Stimulated activated CD4-positive, alpha-beta T cell treated with anti-CD3 and anti-CD28 coated beads, TNF-alpha, amount 100 ng/mL, for 1 hour (primary cell): ENCODE measurements at places on chromosomes 11 and 22.

DNA sequence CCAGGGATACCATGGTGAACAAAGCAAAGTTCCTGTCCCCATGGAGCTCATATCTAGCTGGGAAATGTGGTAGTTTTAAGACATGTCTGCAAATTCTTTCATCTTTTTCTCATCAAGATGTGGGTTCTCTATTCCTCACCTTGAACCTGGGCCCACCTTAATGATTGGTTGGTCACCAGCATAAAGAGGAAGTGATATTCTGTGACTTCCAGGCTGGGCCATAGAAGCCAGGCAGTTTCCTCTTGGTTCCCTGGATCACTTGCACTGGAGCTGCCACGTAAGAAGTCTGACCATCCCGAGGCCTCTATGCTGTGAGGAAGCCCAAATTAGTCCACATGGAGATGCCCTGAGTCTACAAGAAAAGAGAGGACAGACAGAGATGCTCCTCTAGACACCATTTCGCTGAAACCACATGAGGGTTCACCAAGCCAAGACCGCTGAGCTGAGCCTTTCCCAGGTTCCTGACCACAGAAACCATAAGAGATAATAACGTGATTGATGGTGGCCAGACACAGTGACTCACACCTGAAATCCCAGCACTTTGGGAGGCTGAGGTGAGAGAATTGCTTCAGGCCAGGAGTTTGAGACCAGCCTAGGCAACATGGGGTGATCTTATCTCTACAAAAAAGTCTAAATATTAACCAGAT lies 119.5 kb upstream of the ISX start:
- DNase-seq = no peak

- no peak for DNase-seq
These were observed 127.4 kb upstream of the ANO5 start for GRCh38 chr11:22065472-22065871.

DNA sequence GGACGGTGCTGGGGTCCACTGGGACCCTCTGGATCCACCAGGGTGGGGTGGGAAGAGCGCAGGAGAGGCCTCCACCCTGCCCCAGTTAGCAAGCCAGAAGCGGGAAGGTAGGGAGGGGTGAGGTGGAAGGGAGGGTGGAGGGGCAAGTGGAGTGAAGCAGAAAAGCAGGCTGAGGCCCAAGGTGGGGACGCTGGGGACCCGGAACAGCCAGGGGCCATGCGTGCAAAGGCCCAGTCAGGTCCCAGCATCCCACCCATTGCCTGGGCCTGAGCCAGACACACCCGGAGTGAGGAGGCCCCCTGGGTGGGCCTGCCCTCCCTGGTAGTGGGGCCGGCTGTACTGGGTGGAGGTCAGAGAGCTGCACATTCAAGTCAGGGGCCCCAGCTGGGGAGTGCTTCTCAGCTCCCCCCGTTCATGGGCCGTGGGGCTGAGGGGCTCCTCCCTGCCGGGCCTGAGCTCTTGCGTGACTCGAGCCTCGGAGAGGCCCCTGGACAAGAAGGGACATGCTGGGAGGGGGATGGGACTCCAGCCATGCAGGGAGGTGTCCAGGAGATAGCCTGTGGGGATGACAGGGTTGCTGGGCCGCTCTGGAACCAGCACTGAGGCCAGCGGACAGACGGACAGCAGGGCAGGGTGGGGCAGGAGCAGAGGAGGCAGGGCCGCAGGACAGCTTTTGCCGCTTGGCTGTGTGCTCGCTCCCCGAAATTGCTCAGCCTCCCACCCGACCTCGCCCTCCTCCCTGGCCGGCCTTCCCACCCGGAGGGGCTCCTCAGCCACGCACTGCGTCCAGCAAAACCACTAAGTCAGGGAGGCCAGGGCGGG lies 7.7 kb downstream of the TNNT3 start:
- no peak for DNase-seq

GRCh38 chr22:17322511-17322910 lies 46.7 kb upstream of the CECR2 start:
- no peak for DNase-seq

- no peak for DNase-seq
These were observed 175.5 kb downstream of the ETS1 start for GRCh38 chr11:128411812-128412211.

GRCh38 chr11:79940165-79940564 lies 499.3 kb upstream of the TENM4 start:
- DNase-seq = no peak

DNA sequence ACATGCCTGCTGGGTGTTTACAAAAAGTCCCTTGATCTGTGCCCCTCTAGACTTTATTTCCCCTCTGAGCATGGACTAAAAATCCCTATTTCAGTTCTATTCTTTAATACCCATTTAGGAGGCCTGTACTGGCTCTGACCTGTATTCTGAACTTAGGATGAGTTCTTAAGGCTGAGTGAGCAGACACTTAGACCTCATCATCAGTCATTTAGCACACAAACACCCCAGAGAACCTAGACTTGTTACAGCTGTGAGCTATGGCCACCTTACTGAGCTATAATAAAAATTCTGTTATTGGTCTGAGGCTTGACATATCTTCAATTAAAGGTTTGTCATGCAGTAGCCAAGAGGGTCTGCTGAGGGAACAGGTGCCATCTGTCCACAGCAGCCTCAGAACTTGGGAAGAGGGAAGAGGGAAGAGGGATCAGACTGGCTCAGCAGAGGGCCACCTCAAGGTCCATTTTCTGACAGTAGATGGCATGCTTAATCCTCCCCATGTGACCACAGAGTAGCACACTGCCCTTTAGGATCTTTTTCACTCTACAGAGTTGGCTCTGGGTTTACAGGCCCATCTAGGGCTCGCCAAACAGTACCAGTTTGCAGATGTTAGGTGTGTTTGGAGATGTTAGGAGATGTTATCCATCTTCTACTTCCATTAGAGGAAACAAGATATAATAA lies 30.2 kb upstream of the RRM1 start:
- no peak for DNase-seq

DNA sequence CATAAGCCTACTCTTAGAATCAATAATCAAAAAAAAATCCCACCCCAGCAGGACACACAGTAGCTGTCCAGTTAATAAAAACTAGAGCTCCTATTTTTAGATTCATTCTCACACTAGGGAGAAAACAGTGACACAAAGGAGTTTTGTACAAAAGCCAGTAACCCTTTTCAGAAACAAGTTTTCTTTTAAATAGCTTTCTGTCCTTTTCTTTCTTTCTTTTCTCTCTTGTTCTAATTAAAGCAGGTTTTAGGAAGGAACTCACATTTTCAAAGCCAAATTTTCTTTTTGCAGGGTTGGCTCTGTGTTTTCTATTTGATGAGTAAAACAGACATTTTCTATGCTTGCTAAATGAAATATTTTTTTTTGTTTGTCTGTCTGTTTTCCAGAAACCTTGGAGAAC lies 1390.7 kb downstream of the FAM181B start:
- DNase-seq = no peak

DNA sequence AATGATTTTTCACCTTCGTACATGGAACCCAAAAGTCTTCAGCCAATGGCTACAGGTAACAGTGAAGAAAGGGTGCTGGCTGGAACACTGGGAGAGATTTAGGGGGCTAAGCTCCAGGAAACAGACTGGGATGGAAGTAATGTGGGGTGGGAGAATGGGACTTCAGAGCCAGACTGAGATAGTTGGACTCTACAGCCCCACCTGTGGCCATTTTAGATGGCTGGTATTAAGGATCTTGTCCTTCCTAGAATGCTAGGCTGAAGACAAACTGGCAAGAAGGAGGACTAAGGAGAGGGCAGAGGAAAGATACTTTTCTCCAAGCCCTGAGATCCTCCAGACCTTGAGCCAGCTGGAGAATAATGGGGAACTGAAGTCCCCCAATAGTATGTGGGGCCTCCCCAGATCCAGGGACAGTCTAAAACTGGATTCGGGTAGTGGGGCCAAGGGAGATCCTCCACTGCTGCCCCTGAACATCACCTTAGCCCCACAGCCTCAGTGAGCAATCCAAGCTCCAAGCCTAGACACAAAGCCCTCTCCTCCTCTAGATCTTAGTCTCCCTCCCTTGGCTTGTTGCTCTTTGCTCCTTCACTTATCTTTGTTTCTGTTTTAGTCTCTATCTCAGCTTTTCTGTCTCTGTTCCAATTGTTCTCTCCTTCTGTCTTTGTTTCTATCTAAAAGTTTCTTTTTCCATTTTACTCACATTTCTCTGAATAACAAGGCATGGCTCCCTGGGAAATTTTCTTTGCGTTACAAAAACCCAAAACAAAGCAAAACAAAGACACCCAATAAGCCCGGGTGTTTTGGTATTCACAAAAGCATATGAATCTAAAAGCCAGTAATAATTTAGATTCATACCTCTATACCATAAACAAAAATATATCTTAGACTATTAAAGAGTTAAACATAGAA lies 16.2 kb upstream of the RRAS2 start:
- no peak for DNase-seq

GRCh38 chr11:103961010-103961409 lies 75.4 kb upstream of the DDI1 start:
- DNase-seq = no peak

GRCh38 chr11:93840981-93841380 lies 9.4 kb downstream of the VSTM5 start:
- no peak for DNase-seq

- DNase-seq = no peak
These were observed 119.0 kb upstream of the FGF3 start for GRCh38 chr11:69938206-69938605.

- no peak for DNase-seq
These were observed 114.1 kb upstream of the GRAMD1B start for GRCh38 chr11:123316003-123316402.

GRCh38 chr11:86636275-86636674 lies 36.1 kb downstream of the ME3 start:
- no peak for DNase-seq

- no peak for DNase-seq
These were observed 28.9 kb downstream of the CD5 start for GRCh38 chr11:61131186-61131585.

DNA sequence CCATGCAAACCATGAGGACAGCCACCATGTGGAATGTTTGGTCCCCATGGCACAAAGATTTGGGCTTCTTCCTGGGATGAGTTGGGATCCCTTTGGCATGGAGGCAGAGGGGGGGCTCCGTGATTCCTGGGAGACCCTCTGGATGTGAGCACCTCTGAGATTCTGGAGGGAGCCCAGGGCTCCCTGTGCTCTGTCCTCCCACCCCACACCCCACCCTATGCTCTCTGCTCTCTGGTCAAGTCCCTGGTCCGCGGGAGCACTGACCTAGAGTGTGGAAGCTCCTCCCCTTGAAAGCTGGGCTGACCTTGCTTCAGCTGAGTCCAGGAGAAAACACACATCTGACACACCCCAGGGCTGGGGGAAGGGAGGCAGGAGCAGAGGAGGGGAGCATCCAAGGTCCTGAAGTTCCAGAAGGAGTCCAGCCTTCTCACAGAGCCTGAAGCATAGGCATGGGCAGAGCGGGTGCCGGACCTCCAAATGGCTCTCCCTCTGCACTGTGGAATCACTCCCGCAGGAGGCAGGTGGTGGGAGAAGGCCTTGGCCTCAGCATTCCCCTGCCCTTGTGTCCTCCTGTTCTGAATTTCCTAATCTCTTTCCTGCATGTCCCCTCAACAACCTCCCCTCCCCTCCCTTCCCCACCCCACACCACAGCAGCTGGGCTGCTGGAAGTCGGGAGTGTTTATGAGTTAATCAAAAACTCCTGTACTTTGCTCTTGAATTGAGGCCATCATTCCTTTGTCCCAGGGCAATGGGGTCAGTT lies 25.7 kb upstream of the OAF start:
- no peak for DNase-seq

- no peak for DNase-seq
These were observed 240.6 kb upstream of the PDGFD start for GRCh38 chr11:104404231-104405175.

- DNase-seq = no peak
These were observed 33.5 kb upstream of the RASL10A start for GRCh38 chr22:29348956-29349355.

GRCh38 chr11:43578346-43579170 lies 102.0 kb upstream of the HSD17B12 start:
- DNase-seq = no peak

DNA sequence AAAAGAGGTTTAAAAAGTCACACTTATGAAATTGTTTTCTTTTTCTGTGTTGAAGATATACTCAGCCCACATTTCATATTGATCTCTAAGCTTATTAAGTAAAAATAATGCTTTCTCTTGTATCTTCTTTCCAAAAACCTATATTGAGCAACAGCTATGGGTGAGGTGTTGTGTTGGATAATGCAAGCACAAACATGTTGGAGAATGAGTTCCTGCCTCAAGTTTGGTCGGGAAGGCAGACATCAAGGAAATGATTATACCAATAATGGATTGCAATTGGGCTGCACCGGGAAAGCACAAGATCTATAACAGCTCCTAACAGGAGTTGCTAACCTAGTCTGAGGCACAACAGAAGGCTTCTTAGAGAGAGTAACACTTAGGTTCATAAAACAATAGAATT lies 308.9 kb upstream of the MPPED2 start:
- no peak for DNase-seq

GRCh38 chr11:118881228-118881627 lies 2.5 kb upstream of the CXCR5 start:
- no peak for DNase-seq

DNA sequence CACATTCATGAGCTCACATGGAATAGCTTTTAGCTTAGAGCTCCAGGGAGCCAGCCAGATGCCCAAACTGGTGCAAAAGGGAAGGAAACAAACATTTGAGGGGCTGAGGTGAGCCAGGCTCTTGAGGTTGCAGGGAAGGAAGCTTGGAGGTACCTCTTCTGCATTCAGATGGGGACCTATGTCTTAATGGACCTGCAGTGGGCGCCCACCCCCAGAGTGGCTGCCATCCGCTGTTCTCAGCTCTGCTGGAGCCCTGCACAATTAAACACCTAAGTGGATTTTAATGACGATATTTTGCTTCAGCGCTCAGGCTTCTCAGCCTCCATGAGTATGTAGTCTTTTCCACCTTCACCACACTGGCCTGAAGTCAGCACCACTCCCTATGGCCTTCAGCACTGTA lies 100.8 kb downstream of the LDLRAD3 start:
- no peak for DNase-seq

GRCh38 chr11:69647390-69647748 lies 6.4 kb downstream of the CCND1 start:
- DNase-seq = no peak

GRCh38 chr11:26150031-26150430 lies 181.9 kb upstream of the ANO3 start:
- no peak for DNase-seq

DNA sequence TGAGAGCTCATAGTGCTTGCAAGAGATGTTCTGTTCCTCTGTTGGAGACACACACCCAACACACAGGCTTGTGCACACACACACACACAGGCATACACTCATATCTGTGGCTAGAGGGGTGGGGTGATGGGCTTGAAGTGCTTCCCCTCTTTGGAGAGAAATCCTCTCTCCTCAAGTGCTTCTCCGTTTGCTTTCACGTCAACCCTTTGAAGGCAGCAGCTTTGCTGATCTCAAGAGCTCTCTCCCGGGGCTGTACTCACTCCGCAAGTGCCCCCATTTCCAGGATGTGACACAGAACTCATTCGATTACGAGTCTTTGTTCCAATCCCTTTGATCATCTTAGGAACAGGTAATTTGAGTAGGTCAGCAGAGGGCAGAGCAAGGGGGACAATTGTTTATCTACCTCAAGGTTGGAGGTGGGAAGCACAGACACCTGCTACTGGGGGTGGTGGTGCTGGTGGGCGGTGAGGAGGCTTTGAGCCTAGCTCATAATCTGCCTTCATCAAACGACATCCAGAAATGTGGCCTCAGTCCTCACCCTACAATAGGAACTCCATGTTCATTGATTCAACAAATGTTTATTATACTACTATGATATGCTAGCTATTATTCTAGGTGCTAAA lies 529.8 kb upstream of the CADM1 start:
- no peak for DNase-seq

GRCh38 chr11:119134389-119134978 lies 13.1 kb downstream of the HINFP start:
- no peak for DNase-seq

- no peak for DNase-seq
These were observed 15.2 kb upstream of the SORL1-AS1 start for GRCh38 chr11:121467965-121468364.
